ENCODE measurements at places on chromosomes 7 and 10.

- H3K27ac ChIP-seq, result no peak overlapping the region
- no peaks in the 10 kb centered on the region for H3K27me3 ChIP-seq
- no peak overlapping the region for H3K4me3 ChIP-seq
- no peaks in the 10 kb centered on the region for H3K36me3 ChIP-seq
Measured at GRCh38 chr7:71627651-71628050, 495.7 kb downstream of the GALNT17 start.

DNA sequence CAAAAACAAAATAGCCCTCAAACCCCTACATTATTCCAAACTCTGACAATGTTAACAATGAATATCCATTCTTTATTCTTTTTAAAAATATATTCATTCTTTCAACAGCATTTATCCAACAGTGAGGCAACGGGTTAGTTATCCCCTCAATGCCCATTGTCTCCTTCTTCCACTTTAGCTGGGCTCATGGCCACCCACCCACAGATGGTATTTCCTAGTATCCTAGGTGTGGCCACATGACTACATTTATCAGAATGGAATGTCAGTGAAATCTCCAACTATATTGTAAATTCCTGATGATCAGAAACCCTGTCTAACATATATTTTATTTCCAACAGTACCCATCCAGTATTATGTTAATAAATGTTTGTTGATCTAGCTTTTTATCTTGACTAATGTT lies 13.6 kb downstream of the HOXA1 start:
- H3K27ac ChIP-seq, result peak overlapping the region; percentile 80
- no peaks in the 10 kb centered on the region for H3K36me3 ChIP-seq
- H3K27me3 ChIP-seq, result no peaks in the 10 kb centered on the region
- H3K4me3 ChIP-seq, result no peak overlapping the region
- H3K4me1 ChIP-seq, result peaks cover 38% of the 10 kb centered on the region
- no peak for DNase-seq

DNA sequence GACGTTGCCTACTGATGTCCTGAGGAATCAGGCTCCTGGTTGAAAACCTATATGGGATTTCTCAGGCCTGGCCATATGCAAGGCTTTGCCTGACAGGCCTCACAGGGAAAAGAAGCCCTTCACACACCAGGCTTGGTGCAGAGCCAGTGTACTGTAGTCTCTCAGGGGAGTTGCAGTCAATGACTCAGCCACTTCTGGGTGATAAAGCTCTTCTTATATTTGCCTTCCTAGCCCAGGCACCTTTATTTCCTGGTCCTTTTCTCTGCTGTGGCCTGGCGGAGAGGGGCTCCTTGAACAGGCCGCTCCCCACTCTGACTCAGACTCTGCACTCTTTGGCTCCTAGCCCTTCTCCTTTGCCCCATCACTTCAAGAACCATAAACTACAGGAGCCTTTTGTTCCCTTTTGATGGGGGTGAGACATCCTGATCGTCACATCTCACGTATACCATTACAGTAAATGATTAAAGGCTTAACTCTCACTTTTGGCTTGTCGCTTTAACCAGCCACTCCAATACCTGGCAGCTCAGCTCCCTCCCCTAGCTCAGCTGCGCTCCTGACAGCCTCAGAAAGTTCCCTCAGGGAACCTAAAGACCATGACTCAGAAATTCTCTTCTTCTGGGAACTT lies 33.5 kb downstream of the DPY19L1 start:
- H3K36me3 ChIP-seq, result no peaks in the 10 kb centered on the region
- peaks cover 19% of the 10 kb centered on the region for H3K4me1 ChIP-seq
- H3K27ac ChIP-seq, result peak overlapping the region; percentile 84
- peak; percentile 86 for DNase-seq
- H3K27me3 ChIP-seq, result no peaks in the 10 kb centered on the region

DNA sequence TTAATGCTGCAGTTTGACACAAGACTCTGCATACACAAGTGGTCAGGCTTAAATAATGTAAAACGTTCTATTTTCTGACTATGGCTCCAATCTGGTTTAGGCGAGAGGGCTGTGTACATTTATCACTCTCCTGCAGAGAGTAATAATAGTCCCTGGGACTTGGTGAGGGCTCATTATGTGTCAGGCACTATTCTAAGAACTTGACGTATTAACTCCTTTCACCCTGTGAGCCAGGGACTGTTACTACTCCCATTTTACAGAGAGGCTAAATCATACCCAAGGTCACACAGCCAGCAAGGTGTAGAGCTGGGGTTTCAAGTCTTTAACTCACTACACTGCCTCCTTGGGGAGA lies 187.2 kb upstream of the LYZL2 start:
- H3K4me3 ChIP-seq, result no peak overlapping the region
- H3K4me1 ChIP-seq, result no peaks in the 10 kb centered on the region
- H3K27ac ChIP-seq, result no peak overlapping the region
- no peaks in the 10 kb centered on the region for H3K36me3 ChIP-seq
- no peak for DNase-seq
- H3K27me3 ChIP-seq, result no peaks in the 10 kb centered on the region

- peak overlapping the region; percentile 99 for H3K27ac ChIP-seq
- DNase-seq, result no peak
- H3K27me3 ChIP-seq, result no peaks in the 10 kb centered on the region
- H3K4me1 ChIP-seq, result peaks cover 65% of the 10 kb centered on the region
- H3K36me3 ChIP-seq, result no peaks in the 10 kb centered on the region
Measured at GRCh38 chr10:72323771-72324191, 30.9 kb downstream of the DNAJB12 start.

GRCh38 chr7:102288285-102288930 lies 1.7 kb downstream of the SH2B2 start:
- DNase-seq, result no peak
- H3K27me3 ChIP-seq, result no peaks in the 10 kb centered on the region
- no peaks in the 10 kb centered on the region for H3K4me1 ChIP-seq
- no peak overlapping the region for H3K27ac ChIP-seq
- peak overlapping the region; percentile 92 for H3K4me3 ChIP-seq

- no peaks in the 10 kb centered on the region for H3K27me3 ChIP-seq
- peaks cover 22% of the 10 kb centered on the region for H3K4me1 ChIP-seq
- DNase-seq, result no peak
- H3K27ac ChIP-seq, result peak overlapping the region; percentile 72
- H3K4me3 ChIP-seq, result no peak overlapping the region
Measured at GRCh38 chr7:105830405-105831301, 45.7 kb downstream of the ATXN7L1 start.

DNA sequence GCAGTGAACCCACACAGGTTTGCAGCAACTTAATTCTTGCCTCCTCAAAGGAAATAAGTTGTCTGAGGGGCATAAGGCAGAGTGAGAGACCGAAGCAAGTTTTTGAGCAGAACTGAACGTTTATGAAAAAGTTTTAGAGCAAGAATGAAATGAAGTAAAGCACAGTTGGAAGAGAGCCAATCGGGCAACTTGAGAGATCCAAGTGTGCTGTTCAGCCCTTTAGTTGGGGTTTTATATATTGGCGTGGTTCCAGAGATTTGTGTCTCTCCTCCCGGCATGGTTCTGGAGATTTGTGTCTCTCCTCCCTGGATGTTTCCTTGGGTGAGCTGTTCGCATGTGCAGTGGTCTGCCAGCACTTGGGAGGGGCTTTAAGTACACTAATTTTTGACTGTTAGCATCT lies 141.4 kb upstream of the DGKB start:
- H3K36me3 ChIP-seq, result no peaks in the 10 kb centered on the region
- no peak overlapping the region for H3K27ac ChIP-seq
- no peak overlapping the region for H3K4me3 ChIP-seq
- peaks cover 4% of the 10 kb centered on the region for H3K27me3 ChIP-seq
- no peaks in the 10 kb centered on the region for H3K4me1 ChIP-seq

DNA sequence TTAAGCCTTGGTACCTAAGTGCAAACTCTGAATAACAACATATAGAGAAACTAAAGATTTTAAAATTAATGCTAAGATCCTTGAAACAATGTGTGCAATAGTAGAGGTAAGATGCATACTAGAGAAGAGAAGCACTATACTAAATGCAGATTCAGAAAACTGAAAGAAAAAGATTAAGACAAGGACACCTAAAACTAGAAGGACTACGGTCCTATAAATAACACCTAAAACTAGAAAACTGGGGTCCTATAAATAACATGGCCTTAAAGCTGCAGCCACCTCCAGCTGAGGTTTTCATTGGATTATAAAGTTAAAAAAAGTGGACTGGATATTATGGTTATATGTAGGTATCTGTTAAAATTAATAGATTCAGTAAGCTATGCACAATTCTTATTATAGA lies 320.9 kb downstream of the IPMK start:
- H3K27me3 ChIP-seq, result no peaks in the 10 kb centered on the region
- H3K27ac ChIP-seq, result no peak overlapping the region
- H3K4me1 ChIP-seq, result no peaks in the 10 kb centered on the region
- DNase-seq, result no peak
- no peak overlapping the region for H3K4me3 ChIP-seq

DNA sequence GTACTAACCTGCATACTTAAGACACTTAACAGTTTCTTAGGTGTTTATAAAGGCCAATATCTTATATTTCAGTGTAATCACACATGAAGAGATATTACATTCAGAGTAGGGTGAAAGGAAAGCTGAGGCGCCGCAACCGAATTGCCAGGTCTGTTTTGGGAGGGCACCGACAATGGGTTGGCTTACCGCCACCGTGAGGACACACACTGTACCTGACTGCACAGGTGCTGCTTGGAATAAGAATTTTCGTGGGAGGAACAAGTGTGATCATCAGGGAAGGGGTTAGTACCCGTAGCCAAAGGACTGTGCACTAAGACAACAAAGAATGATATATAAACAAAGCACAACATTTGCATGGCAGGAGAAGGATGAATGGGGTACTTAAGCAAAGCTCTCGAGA lies 591.8 kb downstream of the SUGCT start:
- H3K4me1 ChIP-seq, result no peaks in the 10 kb centered on the region
- no peak overlapping the region for H3K4me3 ChIP-seq
- no peak for DNase-seq

GRCh38 chr10:67884313-67884841 lies at the start of gene SIRT1:
Gene SIRT1, plus strand, starts transcription at chr10:67884656. Its CDS starts 66 bp downstream, at chr10:67884722.
- peaks cover 2% of the 10 kb centered on the region for H3K4me1 ChIP-seq
- peak; percentile 95 for DNase-seq
- H3K36me3 ChIP-seq, result peaks cover 26% of the 10 kb centered on the region
- H3K27me3 ChIP-seq, result no peaks in the 10 kb centered on the region

GRCh38 chr7:44201813-44202212 lies 1.0 kb downstream of the YKT6 start:
- peak overlapping the region; percentile 62 for H3K4me3 ChIP-seq
- peaks cover 46% of the 10 kb centered on the region for H3K36me3 ChIP-seq
- H3K4me1 ChIP-seq, result peaks cover 8% of the 10 kb centered on the region
- no peak for DNase-seq
- H3K27me3 ChIP-seq, result no peaks in the 10 kb centered on the region

- H3K4me3 ChIP-seq, result no peak overlapping the region
- H3K27me3 ChIP-seq, result no peaks in the 10 kb centered on the region
- no peak overlapping the region for H3K27ac ChIP-seq
- no peak for DNase-seq
Measured at GRCh38 chr7:15131661-15132060, 229.1 kb upstream of the DGKB start.

- no peak for DNase-seq
- no peak overlapping the region for H3K4me3 ChIP-seq
- no peak overlapping the region for H3K27ac ChIP-seq
Measured at GRCh38 chr7:39971924-39972323, 21.9 kb downstream of the CDK13 start.

DNA sequence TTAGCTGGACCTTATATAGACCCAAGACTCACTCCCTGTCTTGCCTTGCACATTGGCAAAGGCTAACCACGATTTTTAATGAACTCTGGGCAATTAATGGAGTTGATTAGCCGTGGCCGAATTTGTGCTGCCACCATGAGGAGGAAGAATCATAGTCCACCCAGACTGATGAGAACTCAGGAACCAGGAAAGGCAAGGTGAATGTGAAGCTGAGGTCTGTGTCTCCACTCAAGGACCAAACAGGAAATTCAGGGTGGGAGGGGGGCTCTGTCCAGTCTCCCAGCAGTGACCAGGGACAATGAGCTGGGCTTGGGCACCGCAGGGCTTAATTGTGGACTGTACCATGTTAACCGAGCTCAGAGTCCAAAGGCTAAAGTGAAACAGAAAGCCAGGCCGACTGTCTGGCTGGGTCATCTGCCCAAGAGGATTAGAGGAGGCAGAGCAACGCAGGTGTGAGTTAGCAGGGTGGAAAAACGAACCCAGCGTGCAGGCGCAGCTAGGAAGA lies 127.0 kb upstream of the JCAD start:
- no peaks in the 10 kb centered on the region for H3K27me3 ChIP-seq
- DNase-seq, result no peak
- H3K27ac ChIP-seq, result peak overlapping the region; percentile 38
- no peak overlapping the region for H3K4me3 ChIP-seq

DNA sequence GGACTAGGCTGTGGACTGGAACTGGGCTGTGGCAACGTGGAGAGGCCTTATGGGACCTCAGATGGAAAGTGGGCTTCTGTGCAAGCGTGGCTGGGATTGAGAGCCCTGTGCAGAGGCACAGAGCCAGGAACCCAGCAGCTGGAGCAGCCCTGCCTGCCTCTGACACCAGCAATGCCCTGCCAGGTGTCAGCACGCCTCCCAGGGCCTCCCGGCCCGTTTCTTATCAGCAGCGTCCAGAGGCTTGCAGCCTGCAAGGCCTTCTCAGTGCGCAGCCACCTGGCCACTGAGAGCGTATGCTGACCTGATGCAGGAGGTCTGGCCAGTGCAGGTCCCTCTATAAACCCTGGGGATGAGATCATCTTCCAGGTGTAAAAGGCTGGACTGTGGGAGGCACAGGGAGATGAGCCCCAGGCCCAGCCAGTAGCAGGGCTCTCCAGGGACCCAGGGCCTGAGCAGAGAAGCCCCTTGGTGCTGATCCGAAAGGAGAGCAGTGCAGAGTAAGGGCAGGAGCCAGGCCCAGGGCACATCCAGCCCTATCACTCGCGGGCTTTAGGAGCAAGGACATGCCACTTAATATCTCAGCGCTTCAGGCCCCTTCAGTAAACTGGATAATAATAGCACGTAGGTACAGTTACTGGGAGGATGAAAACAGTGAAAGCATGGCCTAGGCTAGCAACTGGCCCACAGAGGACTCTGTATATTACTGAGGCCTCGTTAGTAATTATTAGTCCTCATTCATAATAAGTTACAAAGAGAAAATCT lies 38.8 kb upstream of the ANTXRL start:
- no peaks in the 10 kb centered on the region for H3K4me1 ChIP-seq
- no peak overlapping the region for H3K4me3 ChIP-seq
- no peaks in the 10 kb centered on the region for H3K27me3 ChIP-seq
- H3K27ac ChIP-seq, result no peak overlapping the region

- H3K27ac ChIP-seq, result no peak overlapping the region
- no peaks in the 10 kb centered on the region for H3K27me3 ChIP-seq
- no peaks in the 10 kb centered on the region for H3K36me3 ChIP-seq
- no peak overlapping the region for H3K4me3 ChIP-seq
- DNase-seq, result no peak
Measured at GRCh38 chr10:56583316-56583715, 222.3 kb upstream of the ZWINT start.

GRCh38 chr10:17454161-17455014 lies at the start of gene ST8SIA6:
Gene ST8SIA6, minus strand, starts transcription at chr10:17454595. Its CDS starts 340 bp downstream, at chr10:17454255.
- H3K36me3 ChIP-seq, result no peaks in the 10 kb centered on the region
- H3K4me3 ChIP-seq, result peak within 1 kb of the TSS; percentile 91
- no peaks in the 10 kb centered on the region for H3K27me3 ChIP-seq
- peak; percentile 55 for DNase-seq

- peaks cover 22% of the 10 kb centered on the region for H3K4me1 ChIP-seq
- H3K27ac ChIP-seq, result peak overlapping the region; percentile 65
- H3K27me3 ChIP-seq, result no peaks in the 10 kb centered on the region
- no peak overlapping the region for H3K4me3 ChIP-seq
Measured at GRCh38 chr7:23713285-23714149, 3.5 kb downstream of the STK31 start.

GRCh38 chr10:500876-501275 lies 188.6 kb downstream of the DIP2C start:
- no peaks in the 10 kb centered on the region for H3K36me3 ChIP-seq
- peaks cover 4% of the 10 kb centered on the region for H3K4me1 ChIP-seq
- H3K27me3 ChIP-seq, result no peaks in the 10 kb centered on the region

GRCh38 chr10:124745673-124746072 lies 1.5 kb upstream of the FAM53B start:
- DNase-seq, result no peak
- peaks cover 19% of the 10 kb centered on the region for H3K36me3 ChIP-seq
- H3K4me1 ChIP-seq, result peaks cover 50% of the 10 kb centered on the region
- no peak overlapping the region for H3K4me3 ChIP-seq
- H3K27ac ChIP-seq, result peak overlapping the region; percentile 85
- no peaks in the 10 kb centered on the region for H3K27me3 ChIP-seq

Data from RWPE2 (cell line).